ENCODE measurements at places on chromosomes 16 and 17. TPM values are rescaled to one million over a fixed set of nuclear protein-coding genes. Genes with fewer than 3 reads are reported as not detected.
A peak's percentile ranks its signal among the peaks of the same experiment; 100 is the strongest.

- no peak for DNase-seq
Measured at GRCh38 chr17:82287868-82288801, 14.6 kb upstream of the CSNK1D start.

GRCh38 chr16:52068447-52069074, 478.4 kb downstream of the TOX3 start:
- DNase-seq = peak; percentile 66

- DNase-seq = peak; percentile 59
Measured at GRCh38 chr16:11312718-11313492, 31.8 kb upstream of the PRM1 start.

GRIN2C gene
- 0.27 TPM for polyA plus RNA-seq

GDPD3 gene
- polyA plus RNA-seq = 5.4 TPM

RAB11FIP3 gene
- 81.0 TPM for polyA plus RNA-seq

DNA sequence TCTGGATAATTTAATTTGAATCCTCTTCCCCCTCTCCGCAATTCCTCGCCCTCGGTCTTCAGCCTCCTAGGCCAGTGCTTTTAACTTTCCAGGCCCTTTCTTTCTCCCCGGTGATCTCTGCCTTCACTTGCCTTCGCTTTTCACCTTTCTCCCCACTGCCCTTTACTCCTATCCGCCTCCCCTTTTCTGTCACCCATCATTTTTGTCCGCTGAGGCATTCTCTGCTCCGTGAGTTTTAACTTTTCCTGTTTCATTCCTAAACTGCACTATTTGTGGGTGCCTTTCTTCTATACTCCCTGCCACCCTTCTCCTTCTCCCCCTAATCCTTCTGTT, 729 bp downstream of the LONP2 start:
- DNase-seq = no peak

DNA sequence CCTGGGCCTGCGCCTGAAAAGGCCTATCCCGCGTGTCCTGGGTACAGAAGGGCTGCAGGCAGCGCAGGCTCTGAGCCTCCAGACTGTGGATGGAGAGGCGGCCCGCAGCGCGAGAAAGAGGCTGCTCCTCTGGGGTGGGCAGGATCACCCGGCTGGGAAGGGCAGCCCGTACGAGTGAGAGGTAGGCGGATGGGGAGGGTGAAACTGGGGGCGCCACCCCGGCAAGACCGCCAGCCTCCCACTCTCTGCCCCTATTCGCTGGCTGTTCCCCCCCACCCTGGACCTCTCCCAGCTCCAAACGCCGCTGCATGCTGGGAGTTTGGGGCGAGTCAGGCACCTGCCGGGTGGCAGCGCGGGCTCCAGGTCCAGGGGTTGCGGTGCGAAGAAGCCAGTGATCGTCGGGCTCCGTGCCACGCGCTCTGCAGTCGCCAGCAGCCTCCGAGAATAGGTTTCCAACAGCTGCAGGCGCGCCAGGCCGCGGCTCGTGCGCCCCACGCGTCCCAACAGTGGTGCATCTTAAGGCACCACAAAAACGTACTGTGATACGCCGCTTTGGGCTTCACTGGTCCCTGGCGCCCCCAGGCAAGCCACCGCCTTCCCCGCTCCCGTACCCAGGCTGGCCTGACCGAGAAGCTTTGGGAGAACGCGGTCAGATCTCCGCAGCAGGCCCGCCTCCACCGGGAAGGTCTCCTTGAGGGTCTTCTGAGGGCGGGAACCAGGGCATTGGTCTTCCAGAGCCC, 1.1 kb downstream of the NOXO1 start:
- no peak for DNase-seq

MC1R gene
- polyA plus RNA-seq = 4.8 TPM

DNA sequence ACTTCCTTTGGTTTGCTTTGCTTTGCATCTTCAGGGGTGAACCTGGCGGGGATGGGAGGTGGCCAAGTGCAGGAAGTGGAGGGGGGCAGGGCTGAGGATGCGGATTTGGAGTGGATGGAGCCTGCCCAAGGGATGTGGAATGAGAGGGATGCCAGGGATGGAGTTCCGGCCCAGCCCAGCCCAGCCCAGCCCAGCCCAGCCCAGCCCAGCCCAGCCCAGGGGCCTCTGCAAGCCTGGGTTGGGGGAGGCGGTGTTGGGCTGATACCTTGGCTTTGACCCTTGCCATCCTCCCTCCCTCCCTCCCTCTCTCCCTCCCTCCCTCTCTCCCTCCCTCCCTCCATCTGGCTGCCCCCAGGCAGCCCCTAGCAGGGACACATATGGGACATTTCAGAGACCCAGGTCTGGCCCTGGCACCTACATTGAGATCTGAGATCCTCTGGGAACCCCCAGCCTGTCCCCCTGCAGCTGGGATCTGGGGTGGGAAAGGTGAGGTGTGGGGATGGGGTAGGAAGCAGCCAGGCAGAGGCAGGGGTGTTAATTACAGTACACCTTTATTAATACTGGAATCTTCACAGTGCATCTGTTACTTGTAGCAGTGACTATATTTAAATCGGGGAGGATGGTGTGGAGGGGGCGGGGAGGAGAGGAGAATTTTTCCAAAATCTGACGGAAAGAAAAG, 14.5 kb downstream of the IL34 start:
- DNase-seq = no peak

ANKS4B gene
- 6.9 TPM for polyA plus RNA-seq

GRCh38 chr17:19873346-19873745, 5.6 kb upstream of the ULK2 start:
- DNase-seq = no peak

DNA sequence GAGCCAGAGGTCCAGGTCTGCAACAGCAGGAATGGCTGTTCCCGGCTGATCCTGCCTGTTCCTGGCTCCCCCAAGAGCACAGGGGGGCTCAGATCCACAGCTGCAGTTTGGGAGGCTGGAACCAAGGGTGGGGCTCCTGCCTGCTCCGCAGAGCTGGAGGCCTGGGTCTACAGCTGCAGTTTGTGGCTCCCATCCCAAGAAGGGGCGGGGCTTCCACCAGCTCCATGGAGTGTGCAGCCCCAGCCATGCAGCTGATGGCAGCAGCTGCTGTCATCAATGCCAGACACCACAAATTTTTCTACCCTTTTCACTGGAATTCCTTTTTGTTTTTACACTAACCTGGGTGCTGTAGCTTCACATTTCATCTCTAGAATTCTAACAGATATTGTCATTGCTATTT, 135.4 kb upstream of the KIF2B start:
- DNase-seq = no peak

CBLN1 gene
- polyA plus RNA-seq = not detected

LRRC75A gene
- polyA plus RNA-seq = 10.7 TPM

COIL gene
- polyA plus RNA-seq = 18.4 TPM

DNA sequence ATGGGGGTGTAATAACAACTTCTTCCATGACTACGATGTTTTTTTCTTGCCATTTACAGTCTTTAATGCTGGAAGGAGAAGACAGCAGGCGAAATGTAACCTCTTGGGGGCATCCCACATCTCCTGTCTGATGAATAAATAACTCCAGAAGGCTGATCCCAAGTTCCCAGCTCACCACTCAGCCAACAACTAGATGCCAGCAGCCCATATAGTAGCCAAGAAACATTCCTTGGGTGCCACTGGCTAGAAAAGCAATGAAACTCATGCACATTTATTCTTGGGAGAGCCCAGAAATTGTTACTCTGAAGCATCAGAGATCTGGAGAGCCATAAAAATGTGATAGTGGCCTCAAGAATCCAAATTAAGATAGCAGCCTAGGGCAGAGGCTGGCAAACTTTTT, 22.7 kb upstream of the TMEM101 start:
- no peak for DNase-seq

GRCh38 chr17:50642722-50643656, 8.3 kb downstream of the ABCC3 start:
- no peak for DNase-seq

DNA sequence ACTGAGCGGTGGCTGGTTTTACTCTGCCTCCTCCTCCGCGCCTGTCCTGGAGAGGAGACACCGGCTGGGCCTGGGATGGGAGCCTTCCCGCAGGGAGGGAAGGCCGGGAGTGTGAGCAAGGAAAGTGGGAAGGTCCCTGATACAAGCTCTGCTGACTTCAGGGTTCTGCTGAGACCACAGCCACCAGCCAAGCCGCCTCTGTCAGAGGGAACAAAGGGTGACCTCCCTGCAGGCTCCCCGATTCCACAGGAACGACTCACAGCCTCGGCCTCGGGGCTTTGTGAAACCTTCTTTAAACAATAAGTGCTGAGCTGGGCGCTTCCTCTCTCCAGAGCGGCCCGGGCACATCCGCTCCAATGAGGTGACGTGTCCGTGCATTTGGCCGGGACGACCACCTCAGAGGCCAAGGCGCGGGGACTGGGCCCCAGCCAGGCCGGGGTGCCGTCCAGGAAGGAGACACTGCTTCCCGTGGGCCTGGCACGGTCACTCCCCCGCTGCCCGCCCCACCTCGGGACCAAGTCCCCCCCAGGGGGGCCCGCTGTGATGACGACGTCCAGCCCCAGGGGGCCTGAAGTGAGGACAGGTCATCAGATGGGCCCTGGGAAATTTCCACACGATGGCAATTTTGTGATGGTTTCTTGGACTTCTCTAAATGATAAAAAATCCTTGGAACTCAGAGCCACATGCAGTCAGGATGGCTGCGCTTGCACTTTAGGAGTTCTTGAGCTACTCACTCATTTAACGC, 11.8 kb upstream of the CIBAR2 start:
- peak; percentile 41 for DNase-seq

GRCh38 chr16:53563426-53563825, 60.4 kb upstream of the AKTIP start:
- no peak for DNase-seq

- no peak for DNase-seq
Measured at GRCh38 chr17:51598824-51599223, 338.5 kb downstream of the UTP18 start.

DNA sequence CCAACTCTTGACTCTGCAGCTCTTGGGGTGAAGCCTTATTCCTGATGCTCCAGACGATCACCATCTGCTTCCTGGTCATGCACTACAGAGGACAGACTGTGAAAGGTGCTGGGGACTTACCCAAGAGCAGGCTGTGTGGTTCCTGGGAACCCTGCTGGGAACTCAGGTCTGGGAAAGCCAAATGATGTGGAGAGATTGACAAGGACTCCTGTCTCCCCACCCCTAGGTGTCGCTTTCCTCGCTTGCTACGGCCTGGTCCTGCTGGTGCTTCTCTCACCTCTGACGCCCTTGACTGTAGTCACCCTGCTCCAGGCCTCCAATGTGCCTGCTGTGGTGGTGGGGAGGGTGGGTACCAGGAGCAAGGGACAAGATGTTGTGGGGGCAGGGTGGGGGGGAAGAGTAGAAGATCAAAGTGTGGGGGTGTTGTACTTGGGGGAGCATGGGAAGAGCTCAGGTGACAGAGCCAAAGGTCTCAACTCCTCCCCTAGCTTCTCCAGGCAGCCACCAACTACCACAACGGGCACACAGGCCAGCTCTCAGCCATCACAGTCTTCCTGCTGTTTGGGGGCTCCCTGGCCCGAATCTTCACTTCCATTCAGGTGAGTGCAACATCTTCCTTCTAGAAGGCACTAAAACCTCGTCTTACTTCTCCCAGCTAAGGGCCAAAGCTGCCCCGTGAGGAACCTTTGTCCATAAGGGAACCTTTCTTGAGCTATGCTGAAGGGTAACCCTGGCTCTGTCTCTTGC, 3.0 kb downstream of the SOX15 start:
- DNase-seq = peak; percentile 50

CCL7 gene
- 1.2 TPM for polyA plus RNA-seq

MLKL gene
- polyA plus RNA-seq = 2.8 TPM

G6PC1 gene
- polyA plus RNA-seq = 8.2 TPM

GRCh38 chr17:78716814-78717393, 65.2 kb downstream of the CYTH1 start:
- DNase-seq = no peak

CHRNE gene
- polyA plus RNA-seq = 1.2 TPM

DNA sequence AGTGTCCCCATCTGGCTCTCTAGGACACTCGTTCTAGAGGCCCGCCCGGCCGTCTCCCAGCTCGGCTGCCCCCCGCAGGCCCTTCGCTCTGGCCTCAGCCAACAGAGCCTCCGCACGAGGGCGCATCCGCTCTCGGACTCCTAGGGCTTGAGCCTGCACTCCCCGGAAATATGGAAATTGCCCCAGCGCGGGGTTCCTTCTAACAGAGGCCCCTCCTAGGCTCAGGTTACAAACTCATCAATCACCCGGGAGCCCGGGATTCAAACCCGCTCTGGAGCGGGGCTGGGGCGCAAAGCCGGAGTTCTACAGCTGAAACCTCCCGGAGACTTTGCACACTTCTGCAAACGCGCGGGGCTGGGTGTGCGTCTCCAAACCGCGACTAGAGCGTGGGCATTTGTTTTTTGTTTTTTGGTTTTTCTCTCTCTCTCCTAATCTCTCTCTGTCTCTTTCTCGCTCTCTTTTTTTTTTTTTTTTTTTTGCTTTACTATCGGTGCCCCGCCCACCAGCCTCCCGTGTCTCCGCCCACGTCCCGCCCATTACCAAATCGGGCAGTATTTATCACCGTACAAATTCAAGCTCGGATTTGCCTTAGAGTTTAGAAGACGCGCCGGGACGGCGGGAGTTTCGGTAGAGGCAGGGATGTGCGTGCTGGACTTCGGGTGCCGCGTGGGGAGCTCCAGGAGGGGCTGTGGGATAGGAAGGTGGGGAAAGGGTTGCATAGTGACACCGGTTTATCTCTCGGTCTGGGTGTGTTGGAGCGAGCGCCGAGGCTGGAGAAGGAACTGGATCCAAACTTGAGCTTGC, 2.4 kb upstream of the FOXL1 start:
- peak; percentile 87 for DNase-seq

- no peak for DNase-seq
Measured at GRCh38 chr17:57142925-57143324, 57.9 kb downstream of the AKAP1 start.

DNA sequence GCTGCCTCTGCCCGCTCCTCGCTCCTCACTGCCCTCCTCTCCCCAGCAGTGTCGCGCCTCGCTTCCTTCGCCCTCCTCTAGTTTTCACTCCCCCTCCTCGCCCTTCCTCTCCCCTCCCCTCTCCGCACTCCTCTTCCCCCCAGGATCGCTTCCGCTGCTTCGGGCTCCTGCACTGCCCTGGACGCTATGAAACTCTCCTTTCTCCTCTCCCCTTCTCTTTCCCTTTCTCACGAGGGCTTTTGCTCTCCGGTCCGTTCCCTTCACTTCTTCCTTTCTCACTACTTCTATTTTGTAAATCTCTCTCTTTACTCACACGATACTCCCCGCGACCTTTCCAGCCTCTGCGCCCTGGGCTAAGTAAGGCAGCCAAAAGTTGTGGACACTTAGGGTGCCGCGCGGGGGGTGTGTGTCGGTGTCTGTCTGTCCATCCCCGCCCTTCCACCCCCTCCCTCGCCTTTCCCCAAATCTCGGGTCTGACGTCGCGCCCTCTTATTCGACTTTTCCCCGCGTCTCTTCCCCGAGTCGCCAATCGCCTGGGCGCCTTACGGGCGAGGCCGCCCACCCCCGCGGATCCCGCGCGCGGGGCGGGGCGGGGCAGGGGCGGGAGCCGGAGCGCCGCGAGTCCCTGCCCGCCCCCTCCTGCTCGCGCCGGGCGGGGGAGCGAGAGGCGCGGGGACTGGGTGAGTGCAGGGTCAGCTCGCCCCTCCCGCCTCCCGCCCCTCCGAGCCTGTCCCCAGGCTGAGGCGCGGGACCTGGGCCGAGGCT, at the start of gene IRX3:
IRX3 (minus strand) TSS at position 422 of the 765 bp plus-strand sequence. CDS start 737 bp downstream, outside the sequence.
- DNase-seq = peak; percentile 73

DNA sequence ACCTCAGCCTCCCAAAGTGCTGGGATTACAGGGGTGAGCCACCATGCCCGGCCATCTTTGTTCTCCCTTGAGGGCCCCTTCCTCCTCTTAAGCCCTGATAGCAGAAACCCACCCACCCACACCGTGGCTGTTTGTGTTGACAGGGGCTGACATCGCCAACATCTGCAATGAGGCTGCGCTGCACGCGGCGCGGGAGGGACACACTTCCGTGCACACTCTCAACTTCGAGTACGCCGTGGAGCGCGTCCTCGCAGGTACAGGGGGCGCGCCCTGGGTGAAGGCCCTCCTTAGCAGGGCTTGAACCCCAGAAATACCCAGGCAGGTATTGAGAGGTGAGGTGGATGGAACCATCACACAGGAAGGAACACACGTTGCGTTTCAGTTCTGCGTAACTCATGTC, 12.6 kb upstream of the RPL13 start:
- no peak for DNase-seq
